Hematopoietic multipotent progenitor cell treated with erythropoietin and hydrocortisone succinate and interleukin-3 and kit ligand, for 17 days (in vitro differentiated cells): ENCODE measurements at places on chromosomes 2 and 18.

DNA sequence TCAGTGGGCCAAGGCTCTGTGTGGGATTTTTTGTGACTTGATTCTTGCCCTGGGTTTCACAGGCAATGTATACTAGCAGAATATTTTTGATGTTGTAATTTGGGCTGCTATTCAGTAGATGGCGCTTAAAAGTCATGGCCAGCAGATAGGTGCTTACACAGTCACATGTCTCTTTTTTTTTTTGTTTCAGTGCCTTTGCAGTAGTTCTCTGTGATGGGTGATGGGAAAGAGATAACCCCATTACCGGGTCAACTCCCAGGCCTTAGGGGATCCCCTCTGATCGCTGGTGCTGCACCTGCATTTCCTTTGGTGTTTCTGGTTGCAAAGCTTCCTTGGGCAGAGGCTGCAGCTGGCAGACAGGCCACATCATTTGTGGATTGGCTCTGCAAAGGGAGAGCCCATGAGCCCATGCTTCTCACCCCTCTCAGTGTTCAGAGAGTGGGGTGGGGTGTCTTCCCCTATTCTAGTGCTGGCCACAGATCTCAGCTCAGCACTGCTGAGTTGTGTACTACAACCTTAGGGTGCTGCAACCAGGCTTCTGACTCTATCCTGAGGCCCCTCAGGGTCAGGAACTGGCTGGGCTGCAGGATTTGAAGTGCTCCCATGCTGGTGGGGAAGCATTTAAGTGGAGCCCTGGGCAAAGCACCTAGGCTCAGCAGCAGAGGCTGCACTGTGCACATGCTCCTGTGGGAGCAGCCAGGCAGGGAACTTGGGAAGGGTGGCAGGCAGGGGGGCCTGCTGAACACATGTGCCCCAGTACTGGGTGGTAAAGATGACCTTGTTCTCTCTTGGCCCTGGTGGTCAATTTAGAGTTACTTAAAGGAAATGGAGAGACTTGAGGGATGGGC, 219.8 kb upstream of the SPHKAP start:
- DNase-seq, result no peak

DNA sequence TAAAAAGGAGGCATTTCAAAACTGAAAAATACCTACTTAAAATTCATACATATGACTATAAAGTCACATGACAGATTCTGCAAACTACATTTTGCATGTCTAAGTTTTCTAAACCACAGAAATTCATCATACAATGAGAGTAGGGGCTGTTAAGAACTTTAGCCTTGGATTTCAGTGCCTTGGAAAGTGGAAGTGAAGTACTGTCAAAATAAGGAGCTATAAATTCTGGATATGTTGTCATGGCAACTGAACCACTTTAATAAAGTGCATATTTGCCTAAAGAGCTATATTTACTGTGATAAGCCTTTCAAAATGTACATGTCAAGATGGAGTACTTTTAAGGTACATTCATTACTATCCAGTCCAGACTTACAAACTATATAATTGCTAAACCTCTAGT, 227.1 kb downstream of the RAB3GAP1 start:
- no peak for DNase-seq

GRCh38 chr2:9753276-9753600, 90.0 kb upstream of the TAF1B start:
- no peak for DNase-seq

DNA sequence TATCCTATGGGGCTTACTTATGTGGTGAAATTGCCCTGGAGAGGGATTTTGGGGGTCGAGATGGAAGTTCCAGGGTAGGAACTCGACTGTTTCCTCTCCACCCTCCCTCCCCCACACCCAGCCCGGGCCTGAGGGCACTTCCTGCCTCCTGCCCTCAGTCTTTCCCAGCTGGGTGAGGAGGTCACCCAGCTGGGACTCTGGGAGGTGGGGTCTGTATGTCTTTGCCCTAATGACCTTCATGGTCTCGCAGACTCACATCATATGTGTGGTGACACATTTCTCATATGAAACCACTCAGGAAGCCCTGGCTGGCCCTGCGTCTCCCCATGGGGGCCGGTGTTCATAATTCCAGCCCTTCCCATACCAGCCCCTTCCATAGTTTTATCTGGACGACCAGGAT, 12.4 kb downstream of the ATOH8 start:
- no peak for DNase-seq

DNA sequence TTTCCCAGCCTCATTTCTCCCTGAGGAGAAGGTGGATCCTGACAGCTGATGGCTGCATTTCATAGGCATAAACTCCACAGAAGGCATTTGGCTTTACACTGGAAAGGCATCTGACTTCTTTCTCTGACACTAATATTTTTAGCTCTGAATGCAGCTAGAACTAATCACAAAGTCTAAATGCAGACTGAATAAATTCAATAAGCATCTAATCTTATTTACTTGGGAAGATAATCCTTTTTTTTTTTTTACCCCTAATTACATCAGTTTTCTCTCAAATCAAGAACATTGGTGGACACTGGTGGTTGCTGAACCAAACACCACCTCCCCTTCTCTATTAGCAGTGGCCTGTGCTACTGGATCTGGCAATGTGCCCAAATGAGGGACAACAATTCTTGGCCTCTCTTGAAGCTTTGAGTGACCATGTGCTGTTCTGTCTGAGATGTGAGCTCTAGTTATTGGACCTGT, 50.9 kb upstream of the CD226 start:
- DNase-seq, result no peak

- DNase-seq, result no peak
Observed at GRCh38 chr18:40987581-40987980, 967.5 kb upstream of the PIK3C3 start.

DNA sequence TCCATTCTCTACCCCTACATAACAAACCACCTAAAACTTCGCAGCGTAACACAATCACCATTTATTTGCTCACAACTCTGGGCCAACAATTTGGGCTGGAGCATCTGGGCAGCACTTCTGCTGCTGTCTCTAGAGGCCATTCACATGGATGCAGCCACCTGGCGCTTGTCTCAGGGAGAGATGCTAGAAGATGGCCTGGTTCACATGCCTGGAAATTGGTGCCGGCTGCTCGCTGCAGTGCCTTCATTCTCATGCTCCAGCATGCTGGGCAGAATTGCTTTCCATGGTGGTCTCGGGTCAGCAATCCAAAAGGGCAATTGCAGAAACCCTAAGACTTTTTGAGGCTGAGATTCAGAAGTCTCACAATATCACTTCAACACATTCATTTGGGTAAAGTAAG, 157.4 kb downstream of the SUCLG1 start:
- no peak for DNase-seq

DNA sequence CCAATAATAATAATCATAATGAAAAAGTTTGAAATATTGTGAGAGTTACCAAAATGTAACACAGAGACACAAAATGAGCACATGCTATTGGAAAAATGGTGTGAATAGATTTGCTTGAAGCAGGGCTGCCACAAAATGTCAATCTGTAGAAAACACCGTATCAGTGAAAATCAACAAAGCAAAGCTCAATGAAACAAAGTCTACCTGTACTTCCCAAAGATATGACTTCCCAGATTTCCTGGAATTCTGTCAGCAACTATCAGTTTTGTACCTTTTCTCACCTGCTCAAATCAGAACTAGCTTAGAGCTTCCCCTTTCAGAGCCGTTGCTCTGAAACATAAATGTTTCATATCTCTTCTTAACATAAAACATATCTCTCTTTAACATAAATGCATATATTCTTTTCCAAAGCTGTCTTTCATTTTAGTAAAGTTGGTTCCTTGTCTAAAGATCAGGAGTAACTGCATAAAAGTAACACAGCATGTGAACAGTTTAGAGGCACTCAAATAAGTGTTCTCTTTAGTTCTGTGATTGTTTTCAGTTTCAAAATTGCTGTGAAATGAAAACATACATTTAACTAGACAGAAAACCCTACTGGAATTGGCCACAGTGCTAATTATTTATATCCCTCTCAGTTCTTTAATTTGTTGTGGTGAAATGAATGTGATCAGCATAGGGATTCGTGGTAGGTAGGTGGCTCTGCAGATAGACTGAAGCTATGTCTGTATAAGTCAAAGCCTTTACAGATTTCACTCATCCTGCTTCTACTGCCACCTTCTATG, 262.5 kb downstream of the KCNJ3 start:
- no peak for DNase-seq

DNA sequence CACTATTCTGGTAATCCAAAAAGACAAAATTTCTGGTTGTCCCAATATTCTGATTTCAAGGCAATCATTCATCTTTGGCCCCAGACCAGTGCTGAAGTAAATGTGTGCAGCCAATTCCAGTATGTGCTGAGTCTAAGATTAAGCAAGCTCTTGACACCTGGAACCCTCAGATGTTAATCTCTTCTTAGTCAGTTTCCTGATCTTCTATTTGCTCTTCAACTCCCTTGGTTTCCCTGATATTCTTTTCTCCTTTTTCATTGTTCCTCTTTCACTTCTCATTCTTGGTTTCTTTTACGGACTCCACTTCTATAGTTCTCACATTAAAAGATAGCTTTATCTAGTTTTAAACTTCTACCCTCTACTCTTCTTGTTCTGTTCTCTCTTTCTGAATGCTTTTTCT, 445.7 kb upstream of the FANCL start:
- DNase-seq, result no peak

DNA sequence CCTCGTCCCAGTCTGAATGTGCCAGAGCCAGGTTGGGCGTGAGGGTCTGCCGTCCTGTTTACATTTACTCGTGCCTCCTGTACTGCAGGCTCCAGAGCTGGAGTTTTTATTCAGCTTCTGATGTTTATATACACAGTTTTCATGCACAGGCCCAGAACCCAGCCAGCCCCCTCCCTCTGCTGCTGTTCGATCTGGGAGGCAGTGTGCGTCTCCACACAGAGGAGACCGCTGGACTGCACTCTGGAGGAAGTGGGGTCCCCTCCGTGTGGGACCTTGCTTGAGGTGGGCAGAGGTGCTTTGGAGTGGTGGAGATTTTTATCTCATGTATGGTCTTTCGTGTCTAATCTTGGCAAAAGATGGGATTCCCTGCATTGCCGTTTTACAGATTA, 90.6 kb downstream of the GLI2 start:
- DNase-seq, result no peak

GRCh38 chr2:15043336-15044058, 411.0 kb downstream of the LRATD1 start:
- no peak for DNase-seq

DNA sequence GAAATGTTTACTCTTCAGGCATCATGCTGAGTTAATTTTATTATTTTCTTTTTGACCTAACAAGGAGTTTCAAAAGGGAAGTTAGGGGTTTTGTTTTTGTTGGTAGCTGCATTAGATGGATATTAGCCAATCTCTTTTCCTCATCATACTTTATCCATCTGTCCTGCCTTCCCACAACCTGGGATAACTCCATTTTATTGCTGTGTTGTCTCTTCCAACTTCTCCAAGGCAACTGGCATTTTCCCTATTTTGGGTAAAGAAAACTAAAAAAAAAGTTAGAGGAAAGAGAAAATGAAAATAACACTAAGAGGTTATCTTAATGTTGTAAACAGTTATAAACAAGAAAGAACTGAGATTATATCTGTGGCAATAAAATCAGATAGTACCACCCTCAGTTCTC, 147.0 kb downstream of the PID1 start:
- no peak for DNase-seq

DNA sequence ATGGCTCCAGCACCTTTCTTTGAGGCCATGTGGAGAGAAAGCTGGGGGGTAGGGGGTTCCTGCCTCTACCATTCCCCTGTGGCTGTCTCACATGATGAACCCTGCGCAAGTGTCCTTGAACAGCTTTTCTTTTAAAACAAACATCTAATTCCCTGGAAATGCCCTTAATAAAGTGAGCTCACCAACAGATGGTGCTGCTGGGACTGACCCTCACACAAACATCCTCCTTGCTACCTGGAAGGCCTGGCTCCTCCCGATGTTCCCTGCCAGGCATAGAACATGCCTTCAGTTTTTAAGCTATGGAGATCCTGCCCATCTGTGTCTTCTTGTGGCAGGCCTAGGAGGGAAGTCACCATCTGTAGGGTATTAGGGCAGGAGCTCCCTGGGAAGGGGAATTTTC, 60.7 kb upstream of the GATA6 start:
- DNase-seq, result no peak

DNA sequence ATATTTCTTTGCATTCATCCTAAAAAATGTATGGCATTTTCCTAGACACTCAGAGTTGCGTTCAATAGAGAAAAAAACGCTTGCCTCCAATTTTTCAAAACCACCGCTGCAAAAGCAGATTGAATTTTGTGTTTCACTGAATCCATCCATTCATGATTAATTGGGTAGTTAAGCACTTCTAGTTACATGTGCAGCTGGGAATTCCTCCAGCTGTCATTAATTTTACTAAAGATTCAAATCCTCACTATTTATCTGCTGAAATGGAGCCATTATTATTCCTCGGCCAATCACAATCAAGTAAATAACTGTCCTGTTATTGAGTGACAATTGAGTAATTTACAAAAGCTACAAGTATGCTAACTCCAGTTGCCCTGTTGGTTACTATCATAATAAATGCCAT, 75.8 kb upstream of the ARL5A start:
- no peak for DNase-seq

- no peak for DNase-seq
Observed at GRCh38 chr2:59000796-59001195, 759.7 kb upstream of the FANCL start.

DNA sequence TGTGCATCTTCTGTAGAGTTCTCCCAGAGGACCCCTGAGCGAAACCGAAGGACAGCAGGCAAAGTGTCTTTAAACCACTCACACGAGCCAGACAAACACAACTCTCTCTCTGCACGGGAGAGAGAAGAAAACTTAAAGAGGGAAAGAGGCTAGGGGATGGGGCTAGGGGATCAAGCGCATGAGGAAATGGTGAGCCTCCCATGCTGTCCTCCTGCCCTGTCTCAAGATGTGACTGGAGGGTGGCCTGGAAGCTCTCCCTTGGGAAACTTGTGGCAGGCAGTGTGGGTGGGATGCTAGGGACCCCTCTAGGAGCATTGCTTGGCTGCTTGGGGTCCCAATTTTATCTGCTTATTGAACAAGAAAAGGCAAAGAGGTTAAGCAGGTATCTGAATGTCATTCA, 44.5 kb downstream of the CYP26B1 start:
- DNase-seq, result no peak

DNA sequence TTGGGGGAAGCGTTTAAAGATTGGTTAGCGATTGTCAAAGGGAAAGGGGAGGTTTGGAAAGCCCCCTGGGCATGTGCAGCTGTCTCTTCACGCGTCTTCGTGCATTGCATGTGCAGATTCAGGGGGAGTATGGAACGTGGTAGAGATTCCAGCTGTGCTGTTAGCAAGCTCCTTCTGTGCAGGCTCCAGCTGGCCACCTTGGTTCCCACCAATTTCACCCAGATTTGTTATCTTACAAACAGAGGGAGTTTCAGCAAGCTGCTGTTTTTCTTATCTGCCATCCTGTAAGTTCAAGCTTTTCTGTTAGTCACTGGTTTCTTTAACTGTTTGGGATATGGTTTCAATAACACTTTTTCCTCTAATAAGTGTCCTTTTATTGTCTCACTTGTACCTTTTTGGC, 30.4 kb downstream of the FARP2 start:
- DNase-seq, result no peak
